ENCODE measurements at places on chromosomes 3 and 15. TPM values are rescaled to one million over a fixed set of nuclear protein-coding genes. Genes with fewer than 3 reads are reported as not detected.

DNA sequence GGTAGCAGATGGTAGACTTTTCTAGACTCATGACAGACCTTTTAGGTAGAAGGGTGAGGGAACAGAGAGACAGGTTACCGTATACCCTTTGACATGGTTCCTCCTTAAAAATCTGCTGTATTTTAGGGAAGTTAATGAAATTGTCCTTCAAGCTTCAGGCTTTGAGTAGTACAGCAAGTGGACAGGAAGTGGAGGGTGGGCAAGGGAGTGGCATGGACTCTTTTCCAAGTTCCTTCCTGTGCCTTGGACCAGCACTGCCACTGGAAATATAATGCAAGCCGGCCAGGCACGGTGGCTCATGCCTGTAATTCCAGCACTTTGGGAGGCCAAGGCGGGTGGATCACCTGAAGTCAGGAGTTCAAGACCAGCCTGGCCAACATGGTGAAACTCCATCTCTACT lies 156.1 kb upstream of the LRRFIP2 start:
- DNase-seq: no peak

- no peak for DNase-seq
Measured at GRCh38 chr15:100863075-100863795, 16.4 kb upstream of the ALDH1A3 start.

DNA sequence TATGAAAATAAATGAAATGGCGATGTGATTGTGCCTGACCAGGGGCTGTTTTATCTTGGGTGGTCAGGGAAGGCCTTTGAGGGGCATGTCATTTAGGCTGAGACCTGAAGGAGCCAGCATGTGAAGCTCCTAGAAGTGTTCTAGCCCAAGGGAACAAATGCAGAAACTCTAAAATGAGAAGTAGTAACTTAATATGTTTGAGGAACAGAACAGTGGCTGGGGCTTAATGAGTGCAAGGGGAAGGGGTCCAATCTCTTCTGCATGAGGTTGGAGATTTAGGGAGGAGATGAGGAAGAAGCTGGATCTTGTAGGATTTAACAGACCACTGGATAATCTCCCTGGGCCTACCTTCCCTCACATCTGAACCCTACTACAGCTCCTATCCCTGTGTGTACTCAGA lies 110.5 kb downstream of the AKAP13 start:
- DNase-seq: no peak

SLC41A3 gene
- polyA plus RNA-seq: 77.0 TPM

GRCh38 chr15:48796521-48796920 lies 14.3 kb downstream of the CEP152 start:
- no peak for DNase-seq

- no peak for DNase-seq
Measured at GRCh38 chr3:163809540-163809993, 1268.7 kb downstream of the SI start.

- DNase-seq: no peak
Measured at GRCh38 chr3:13132731-13133410, 59.6 kb upstream of the IQSEC1 start.

- no peak for DNase-seq
Measured at GRCh38 chr3:126474498-126475412, 936 bp downstream of the ZXDC start.

DNA sequence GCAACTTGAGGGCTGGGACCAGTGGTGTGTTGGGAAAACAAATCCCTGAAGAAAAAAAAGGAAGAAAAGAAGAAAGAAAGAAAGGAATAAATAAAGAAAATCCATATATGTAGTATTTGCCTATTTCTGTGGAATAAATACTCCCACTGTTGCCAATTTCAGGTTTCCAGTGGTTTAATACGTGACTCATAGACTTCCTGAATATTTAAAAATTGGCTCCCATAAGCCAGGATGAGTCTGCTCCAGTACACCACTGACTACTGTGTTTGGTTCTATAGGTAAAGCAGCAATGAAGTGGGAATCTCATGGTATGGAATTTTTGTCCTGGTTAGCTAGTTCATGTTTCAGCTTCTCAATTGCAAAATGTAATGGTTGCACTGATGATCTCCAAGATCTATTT lies 31.6 kb downstream of the PYDC2 start:
- no peak for DNase-seq

DNA sequence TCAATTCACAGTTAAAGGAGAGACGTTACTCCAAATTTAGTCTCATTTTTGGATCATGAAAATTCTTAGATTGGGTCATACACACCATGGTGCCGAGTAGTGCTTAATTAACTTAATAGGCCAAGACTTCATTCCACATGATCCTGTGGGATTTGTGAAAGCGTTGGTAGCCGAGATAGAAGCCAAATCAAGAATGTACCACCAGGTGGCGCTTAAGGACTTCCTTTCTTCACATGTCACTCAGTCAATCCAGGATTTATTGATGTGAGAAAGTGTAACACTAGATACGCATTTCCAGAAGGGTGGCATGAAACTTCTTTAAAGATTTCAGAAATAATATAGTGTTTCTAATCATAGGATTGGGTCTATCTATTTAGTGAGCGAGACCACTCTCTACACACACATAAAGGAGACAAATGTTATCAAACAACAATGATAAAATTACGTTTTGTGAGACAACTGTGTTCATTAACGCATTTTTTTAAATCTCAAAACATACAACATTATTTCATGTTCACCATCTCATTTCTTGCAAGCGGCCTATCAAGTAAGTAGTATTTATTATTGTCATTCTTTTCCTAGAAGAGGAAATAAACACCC lies 436.1 kb downstream of the CHL1 start:
- peak; percentile 67 for DNase-seq

- no peak for DNase-seq
Measured at GRCh38 chr3:139954146-139954860, 19.3 kb downstream of the CLSTN2 start.

GRCh38 chr3:53820756-53821580 lies 25.3 kb downstream of the CHDH start:
- DNase-seq: no peak

DNA sequence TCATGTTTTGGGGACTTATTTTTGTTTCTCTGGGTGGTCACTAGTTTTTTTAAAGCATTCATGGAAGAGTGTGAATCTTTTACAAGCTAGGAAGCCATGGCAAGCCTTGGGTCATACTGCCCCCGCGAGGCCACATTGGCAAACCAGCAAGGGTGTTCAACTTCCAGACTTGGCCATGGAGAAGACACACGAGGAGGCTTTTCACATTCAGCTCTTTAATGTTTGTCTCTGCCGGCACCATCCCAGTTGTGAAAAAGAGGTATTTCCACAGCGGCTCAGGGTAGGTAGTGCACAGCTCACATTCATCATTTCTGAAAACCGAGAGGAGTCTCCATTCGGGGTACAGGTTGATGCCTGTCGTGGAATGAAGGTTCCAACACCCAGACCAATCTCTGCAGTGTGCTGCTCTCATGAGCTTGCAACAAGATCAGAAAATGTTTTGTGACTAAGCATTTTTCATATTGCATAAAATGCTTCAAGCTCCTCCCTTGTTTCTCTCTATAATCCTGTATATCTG lies 7.7 kb downstream of the CCR5 start:
- peak; percentile 47 for DNase-seq

DNA sequence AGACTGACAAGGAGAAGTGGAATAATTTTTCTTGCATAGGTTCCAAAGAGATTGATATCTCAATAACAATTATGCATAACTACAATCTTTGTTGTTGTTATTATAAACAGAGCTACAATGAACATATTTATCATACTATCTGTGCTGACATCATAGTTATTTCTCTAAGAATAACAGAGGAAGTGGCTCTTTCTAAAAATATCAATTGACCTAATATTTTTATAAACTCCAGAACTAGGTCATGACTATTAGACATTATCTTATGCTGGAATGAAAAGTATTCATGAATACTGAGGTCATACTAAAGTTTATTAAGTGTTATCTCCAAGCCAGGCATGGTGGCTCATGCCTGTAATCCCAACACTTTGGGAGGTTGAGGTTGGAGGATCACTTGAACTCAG lies 114.1 kb downstream of the DCLK3 start:
- DNase-seq: no peak

GP5 gene
- polyA plus RNA-seq: 0.40 TPM

- DNase-seq: no peak
Measured at GRCh38 chr15:22939652-22940061, 40.5 kb downstream of the CYFIP1 start.

CELSR3 gene
- 1.2 TPM for polyA plus RNA-seq

GRCh38 chr3:50375258-50375931 lies 16.1 kb upstream of the TMEM115 start:
- no peak for DNase-seq

PLS1 gene
- polyA plus RNA-seq: 26.0 TPM

LRRC34 gene
- 13.8 TPM for polyA plus RNA-seq

PCSK6 gene
- polyA plus RNA-seq: 6.7 TPM

DNA sequence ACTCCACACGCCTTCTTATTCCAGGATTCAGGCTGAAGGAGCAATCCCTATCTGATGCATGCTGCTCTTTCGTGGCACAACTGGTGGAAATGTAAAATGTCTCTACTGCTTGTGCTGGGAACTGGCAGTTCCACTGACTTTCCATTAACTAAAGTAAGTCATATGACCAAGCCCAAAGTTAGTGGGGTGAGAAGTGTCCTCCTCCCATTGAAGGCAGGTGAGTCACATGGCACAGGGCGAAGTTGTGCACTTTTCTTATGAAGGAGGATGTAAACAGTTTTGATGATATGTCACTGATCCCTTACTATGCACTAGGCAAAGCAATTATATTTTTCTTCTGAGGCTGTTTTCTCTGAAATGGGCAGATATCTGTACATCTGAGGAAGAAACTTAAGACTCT lies 51.6 kb downstream of the SLC7A14 start:
- DNase-seq: no peak

DNA sequence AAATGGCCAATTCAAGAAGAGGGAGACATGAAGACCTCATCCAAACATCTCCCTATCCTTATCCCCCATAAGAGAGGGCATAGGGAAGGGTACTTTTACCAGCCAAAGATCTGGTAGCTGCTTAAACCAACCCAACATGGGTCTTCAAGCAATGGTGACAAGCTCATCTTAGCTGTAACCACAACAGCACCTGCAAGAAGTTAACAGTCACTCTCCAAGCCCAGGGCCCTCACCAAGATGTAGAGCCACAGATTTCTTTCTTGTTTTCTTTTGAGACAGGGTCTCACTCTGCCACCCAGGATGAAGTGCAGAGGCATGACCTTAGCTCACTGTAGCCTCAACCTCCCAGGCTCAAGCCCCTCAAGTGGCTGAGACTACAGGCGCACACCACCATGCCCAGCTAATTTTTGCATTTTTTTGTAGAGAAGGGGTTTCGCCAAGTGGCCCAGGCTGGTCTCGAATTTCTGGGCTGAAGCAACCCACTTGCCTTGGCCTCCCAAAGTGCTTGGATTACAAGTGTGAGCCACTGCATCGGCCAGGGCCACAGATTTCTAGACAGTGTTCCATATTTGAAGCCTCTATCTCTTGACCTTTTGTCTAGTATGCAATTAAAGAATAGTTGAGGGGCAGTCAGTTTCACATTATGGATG lies 57.1 kb downstream of the DHX30 start:
- DNase-seq: no peak

- DNase-seq: no peak
Measured at GRCh38 chr15:63971427-63971805, 74.9 kb downstream of the DAPK2 start.

GRCh38 chr15:60411774-60412425 lies 14.1 kb upstream of the ANXA2 start:
- no peak for DNase-seq

GRCh38 chr15:63350178-63350621 lies 31.4 kb downstream of the CA12 start:
- DNase-seq: no peak

NR1I2 gene
- 0.54 TPM for polyA plus RNA-seq

DNA sequence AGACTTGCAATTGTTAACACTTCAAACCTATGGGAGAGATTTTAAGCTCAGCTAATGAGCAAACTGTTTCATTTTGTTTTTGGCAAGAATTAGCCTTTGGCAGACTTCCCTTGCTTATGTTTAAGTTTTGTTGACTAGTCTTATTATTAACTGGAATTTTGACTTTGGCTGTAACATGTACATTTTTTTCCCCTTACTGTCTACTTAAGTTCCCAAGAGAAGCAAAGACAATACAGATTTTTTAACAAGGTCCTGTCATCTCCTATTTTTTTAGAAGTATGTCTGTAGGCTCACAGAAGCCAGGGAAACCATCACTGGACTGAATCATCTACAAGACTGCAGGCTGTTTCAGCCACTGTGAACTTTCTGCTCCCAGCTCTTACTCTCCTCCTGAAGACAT lies 74.3 kb downstream of the DGKG start:
- DNase-seq: no peak

TMEM108 gene
- 2.2 TPM for polyA plus RNA-seq

- DNase-seq: no peak
Measured at GRCh38 chr15:38130740-38131498, 121.7 kb upstream of the SPRED1 start.

DNA sequence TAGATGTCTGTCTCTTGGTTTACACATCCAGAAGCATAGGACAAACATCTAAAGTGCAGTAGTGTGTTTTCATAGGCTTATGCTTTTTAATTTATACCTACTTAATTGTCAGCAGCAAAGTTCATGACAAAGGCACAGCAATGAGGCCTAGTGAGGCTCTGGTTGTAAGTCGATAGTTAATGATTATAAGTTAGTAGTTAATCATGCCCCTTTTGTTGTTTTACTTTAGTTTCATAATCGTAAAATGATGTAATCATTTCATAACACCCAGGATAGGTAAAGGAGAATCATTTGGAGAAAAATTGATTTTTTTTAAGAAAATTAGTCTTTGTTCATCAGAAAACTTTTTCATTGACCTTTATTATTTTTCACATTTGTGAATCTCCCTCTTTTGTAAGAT lies 351.9 kb downstream of the LSAMP start:
- DNase-seq: no peak

- DNase-seq: no peak
Measured at GRCh38 chr3:46854555-46854991, 8.7 kb downstream of the MYL3 start.

ETV5 gene
- 25.6 TPM for polyA plus RNA-seq

DNA sequence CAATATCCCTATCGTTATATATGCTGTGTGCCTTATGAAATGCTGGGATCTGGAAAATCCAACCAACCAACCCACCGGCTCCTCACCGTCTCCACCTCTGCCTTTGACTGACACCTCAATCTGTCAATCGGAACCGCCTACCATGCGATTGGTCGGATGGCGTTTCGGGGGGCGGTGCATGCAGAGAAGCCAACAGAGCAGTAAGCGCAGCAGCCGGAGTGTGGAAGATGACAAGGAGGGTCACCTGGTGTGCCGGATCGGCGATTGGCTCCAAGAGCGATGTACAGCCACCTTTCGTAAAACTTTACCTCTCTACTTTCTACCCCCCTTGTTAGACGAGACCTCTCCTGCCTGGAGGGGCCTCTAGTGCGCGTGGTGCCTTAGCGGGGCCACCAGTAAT lies 6.3 kb downstream of the CLK3 start:
- DNase-seq: no peak

- DNase-seq: no peak
Measured at GRCh38 chr15:71353171-71353570, 237.9 kb downstream of the THSD4 start.

ADCY5 gene
- polyA plus RNA-seq: 12.2 TPM

GRCh38 chr3:11513817-11514135 lies 129.9 kb downstream of the VGLL4 start:
- no peak for DNase-seq

- DNase-seq: no peak
Measured at GRCh38 chr15:31221936-31222515, 104.6 kb upstream of the KLF13 start.
